Forelimb muscle (tissue), 1 donor: ENCODE measurements at places on chromosomes 1 and 21. TPM values are rescaled to one million over a fixed set of nuclear protein-coding genes. Genes with fewer than 3 reads are reported as not detected.

DNA sequence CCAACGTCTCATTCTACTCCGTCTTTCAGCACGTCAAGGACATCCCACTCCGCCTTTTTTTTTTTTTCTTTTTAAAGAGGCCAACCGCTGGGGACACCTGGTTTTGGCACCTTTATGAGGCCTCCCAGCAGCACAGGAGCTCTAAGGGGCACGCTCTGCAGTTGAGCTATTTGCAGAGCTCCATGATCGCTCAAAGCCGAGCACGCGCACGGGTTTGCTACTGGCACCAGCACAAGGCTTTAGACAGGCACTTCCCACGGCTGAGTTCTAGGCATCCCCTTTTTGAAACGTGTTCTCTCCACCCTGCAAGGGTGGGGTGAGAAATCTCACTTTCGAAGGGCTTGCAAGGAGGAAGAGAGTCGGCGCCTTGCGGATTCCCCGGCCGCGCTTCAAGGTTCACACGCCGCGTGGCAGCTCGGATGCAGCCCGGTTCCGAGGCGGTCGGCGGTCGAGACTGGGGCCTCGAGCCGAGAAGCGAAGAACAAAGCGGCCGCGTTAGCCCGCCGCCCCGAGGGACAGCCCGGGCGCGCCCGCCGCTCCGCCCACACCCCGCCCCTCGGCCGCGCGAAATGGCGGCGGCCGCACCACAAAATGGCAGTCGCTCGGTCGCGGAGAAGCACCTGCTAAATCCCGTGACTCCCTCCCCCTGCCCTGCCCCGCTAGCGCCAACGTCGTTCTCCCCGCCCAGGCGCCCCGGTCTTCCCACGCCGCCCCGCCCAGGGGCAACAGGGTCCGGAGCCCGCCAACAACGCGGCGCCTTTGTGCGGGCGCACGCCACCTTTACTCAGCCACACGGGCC lies 12.9 kb upstream of the SPEN start:
- DNase-seq, result no peak

DNA sequence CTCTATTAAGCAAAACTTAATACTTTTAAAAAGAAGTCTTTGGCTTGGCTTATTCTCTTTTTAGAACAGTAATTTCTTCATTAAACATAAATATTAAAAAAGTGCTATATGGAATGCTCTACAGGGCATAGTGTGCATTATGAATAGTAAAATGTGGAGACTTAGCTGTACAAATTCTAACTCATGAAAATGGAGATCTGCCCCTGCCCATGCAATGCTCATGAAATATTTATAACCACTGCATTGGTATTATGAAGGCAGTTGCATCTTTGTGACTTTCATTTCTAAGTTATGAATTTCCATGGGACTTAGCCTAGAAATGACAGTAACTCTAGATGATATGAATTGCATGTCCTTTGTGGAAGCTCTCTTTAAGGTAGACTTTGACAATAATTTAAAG lies 586.0 kb downstream of the PTBP2 start:
- DNase-seq, result no peak

GRCh38 chr1:159869607-159870006 lies 7.2 kb upstream of the VSIG8 start:
- no peak for DNase-seq

DNA sequence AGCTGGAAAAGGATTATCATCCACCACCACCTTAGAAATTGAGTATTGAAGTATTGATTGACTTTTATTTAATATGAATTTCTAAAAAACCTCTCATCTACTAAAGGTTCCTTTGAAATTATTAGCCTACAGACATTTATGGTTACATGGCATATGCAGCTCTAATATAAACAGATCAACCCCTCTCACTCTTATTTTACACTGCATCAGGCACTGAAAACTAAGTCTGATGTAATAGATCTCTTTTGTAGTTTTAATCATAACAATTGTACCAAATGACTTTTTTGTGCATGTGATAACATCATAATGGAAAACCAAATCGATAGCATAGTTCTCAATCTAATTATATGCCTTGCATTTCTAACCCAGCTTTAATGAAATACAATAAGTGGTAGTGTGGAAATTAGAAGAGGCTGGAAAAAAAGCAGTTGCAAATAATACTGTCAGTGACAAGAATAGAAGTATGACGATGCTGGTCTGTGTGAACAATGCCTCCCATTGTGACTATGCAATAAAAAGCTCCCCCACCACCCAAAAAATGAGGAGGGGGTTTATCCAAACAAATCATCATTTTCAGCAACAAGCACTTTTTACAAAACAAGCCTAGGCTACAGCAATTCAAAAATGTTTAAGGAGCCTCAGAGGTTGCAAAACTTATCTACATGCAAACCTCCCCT lies 426.5 kb upstream of the NFIA start:
- DNase-seq, result no peak

DNA sequence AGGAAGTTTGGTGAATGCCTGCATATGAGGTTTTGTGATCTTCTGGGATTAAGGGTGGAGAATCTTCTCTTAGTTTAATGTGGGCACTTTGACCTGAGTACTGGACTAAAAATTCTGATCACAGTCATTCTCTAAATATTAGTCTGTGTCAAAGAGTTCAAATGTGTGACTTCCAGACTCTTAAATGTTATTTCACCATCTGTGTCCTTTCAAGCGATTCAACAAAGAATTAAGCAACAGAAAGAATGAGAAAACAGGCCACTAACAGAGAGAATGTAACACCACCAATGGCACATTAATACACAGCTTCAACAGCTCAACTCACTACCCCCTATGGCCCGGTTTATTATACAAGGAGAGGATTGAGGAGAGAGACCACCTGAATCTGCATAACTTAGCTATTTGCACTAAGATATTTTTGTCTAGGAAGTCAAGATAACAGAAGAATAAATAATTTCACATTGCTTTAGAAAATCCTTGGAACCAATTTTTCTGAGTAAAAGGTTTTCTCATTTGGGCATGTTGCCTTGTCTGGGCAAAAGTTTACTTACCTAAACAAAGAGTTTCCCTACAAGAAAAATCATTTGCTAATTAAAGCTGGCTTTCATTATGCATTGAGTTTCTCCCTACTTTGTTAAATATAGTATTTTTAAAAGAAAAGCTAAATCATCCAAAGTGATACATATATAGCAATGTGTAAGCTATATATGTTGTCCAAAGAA lies 1313.7 kb downstream of the NCAM2 start:
- DNase-seq, result no peak

- DNase-seq, result no peak
These were observed 217.5 kb upstream of the PLXNA2 start for GRCh38 chr1:208461680-208462079.

GRCh38 chr1:212218911-212219310 lies 66.3 kb upstream of the PPP2R5A start:
- DNase-seq, result no peak

GRCh38 chr21:14499316-14499715 lies 46.8 kb downstream of the SAMSN1 start:
- no peak for DNase-seq

DNA sequence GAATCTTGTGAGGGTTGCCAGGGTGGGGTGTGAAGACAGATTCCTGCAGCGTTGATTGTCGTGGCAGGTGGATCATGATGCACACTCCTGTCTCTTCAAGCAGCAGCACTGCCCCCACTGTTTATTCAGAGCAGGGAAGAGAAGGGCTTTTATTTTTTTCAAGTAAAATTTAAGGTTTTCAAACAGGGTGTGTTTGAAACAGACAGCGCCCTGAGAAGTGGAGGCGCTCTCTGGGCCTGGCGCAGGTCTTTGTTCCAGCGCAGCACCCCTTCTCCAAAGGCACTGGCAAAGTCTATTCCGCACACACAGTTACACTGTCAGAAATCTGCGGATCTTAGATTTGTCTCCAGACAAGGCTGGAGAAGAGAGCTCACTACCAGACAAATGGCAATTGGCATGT lies 7.0 kb downstream of the C1orf53 start:
- no peak for DNase-seq

- no peak for DNase-seq
These were observed 8.0 kb upstream of the FAM20B start for GRCh38 chr1:179017383-179018326.

DNA sequence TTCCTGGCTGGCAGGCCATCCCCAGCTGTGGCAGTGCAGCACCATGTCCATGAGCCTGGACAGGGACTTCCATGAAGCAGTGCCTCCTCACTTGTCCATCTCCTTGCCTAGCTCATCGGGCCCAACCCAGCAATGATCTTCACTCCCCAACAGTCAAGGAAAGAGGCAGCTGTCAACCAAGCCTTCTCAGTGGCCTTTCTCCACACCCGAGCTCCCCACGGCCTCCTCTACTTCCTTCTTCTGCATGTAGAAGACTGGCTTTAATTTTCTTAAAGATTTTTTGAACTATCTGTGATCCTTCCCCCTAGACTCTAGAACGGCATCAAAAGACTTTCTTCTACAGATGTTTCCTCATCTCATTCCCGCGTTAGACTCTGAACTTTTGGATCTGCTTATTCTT lies 65.5 kb upstream of the COA6 start:
- DNase-seq, result no peak

- no peak for DNase-seq
These were observed 196.5 kb upstream of the POU3F1 start for GRCh38 chr1:38243106-38243505.

DNA sequence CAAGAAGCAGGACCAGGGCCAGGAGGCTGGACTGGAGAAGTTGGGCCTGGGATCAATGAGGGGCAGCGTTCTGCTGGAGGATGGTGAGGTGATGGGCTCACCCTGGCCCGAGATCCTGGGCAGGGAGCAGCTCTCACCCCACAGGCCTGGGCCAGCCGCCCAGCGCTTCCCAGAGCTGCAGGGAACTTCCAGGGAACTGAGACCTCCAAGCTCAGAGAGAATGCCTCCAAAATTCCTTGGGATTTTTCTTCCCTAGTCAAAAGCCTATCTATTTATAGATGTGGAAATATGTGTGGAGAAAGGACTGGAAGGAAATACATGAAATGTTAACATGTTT lies 121.2 kb downstream of the SPSB1 start:
- DNase-seq, result no peak

DNA sequence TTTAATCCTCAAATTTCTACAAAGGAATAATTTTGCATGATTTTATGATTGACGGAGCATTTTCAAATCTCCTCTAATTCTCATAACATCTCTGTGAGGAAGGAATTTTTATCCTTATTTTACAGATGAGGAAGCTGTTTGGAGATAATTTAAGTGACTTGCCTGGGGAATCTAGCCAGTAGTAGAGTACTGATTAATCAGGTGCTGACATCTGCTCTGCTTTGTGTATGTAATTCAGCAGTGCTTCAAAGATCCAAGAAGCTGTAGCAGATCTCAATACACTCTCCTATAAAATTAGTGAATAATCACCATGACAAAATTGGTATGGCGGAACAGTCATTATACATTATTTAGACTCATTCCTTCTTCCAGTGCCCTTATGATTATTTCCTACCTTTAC lies 46.0 kb downstream of the DPH5 start:
- DNase-seq, result no peak

GRCh38 chr1:51070640-51071039 lies 31.4 kb upstream of the C1orf185 start:
- no peak for DNase-seq

DNA sequence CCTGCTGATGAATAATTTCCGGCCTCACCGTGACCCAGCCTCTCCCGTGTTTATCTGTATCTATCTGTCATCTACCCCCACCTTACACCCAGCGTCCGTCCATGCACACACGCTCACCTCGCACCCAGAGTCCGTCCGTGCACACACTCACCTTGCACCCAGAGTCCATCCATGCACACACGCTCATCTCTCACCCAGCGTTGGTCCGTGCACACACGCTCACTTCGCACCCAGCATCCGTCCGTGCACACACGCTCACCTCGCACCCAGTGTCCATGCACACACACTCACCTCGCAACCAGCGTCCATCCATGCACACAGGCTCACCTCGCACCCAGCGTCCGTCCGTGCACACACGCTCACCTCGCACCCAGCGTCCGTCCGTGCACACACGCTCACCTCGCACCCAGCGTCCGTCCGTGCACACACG lies 25.0 kb upstream of the COL18A1 start:
- no peak for DNase-seq

DNA sequence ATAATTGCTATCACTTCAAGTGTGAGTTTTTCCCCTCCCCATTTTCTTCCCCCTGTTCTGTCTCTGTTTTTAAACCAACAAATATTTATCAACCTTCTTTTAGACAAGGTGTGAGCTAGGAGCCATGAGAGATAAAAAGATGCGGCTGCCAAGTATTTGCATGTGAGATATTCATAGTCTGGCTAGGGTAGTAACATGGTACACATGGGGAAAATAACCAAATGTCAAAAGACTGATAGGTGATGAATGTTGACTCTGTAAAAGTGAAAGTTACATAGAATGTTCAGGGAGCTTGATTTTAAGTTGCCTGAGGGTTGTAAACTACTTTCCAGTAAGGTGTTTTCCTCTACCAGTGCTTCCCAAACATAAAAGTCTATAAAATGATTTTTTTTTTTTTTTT lies 25.4 kb upstream of the SRP9 start:
- no peak for DNase-seq

- DNase-seq, result no peak
These were observed at the start of gene PTGFRN for GRCh38 chr1:116909512-116910378. Gene PTGFRN (plus strand): TSS chr1:116909916. CDS start chr1:116910204, 288 bp downstream.

DNA sequence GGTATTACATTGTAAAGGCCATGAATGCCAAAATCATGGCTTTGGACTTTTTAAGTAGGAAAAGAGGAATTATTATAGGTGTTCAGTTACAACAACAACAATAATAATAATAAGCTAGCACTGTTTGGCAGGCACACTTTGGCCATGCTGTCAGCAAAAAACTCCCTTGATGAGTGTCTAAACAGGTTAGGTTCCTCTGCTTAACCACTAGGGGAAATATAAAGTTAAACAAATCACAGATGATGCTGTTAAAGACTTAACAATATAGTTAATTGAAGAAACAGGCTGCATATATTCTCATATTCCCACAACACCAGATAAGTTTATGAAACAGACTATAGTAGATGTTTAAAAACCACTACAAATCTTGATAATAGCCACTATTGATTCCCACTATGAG lies 46.4 kb downstream of the RGS21 start:
- DNase-seq, result no peak

DNA sequence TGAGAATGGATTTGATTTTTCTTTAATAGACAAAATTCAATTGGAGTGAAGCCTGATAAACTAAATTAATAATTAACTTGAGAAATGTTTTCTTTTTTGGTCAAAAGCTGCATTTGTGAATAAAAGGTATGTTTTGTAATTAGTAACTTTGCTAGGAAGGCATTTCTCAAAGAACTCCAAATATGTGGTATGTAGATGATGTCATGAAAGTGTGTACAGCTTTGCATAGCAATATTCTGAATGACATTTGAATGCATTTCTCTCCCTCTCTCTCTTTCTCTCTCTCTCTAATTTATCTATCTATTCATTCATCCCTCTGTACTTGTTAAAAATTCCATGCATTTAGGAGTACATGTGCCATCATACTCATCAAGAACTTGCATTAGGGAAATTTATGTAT lies 109.1 kb upstream of the ADAMTS5 start:
- DNase-seq, result no peak

- no peak for DNase-seq
These were observed 60.6 kb downstream of the PTPRC start for GRCh38 chr1:198699167-198700015.

Gene HUNK
- 5.0 TPM for polyA plus RNA-seq

Gene MPZ
- polyA plus RNA-seq, result 12.5 TPM

Gene RPE65
- not detected for polyA plus RNA-seq

Gene CYP4B1
- polyA plus RNA-seq, result not detected

Gene CITED4
- polyA plus RNA-seq, result 2.6 TPM

Gene TRIM67
- polyA plus RNA-seq, result 0.08 TPM

Gene UCHL5
- 36.3 TPM for polyA plus RNA-seq

Gene GPR137B
- 3.7 TPM for polyA plus RNA-seq

Gene RIMKLA
- polyA plus RNA-seq, result 0.89 TPM
